ENCODE measurements at places on chromosomes 12 and 14.

- DNase-seq, result no peak
Measured at GRCh38 chr12:100473716-100474150, at the start of gene NR1H4. NR1H4 (plus strand) TSS chr12:100473866; CDS start chr12:100493324, 19,458 bp downstream.

GRCh38 chr12:66776974-66777373 is 98.1 kb upstream of the GRIP1 start:
- DNase-seq, result no peak

DNA sequence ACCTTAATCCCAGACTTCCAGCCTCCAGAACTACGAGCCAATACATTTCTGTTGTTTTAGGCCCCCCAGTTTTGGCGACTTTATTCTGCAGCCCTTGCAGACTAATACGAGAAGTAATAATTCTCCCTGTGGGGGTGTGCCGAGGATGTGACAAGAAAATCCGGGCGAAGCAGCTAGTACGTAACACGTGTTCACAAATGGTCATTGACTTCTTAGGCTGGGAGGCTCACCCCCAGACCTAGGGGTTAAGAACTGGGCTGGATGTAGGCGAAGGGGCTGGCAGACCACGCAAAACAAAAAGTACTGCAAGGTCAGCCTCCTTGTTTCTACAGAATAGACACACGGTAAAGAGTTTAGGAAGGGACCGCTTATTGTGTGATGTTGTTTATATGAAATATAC is 69.8 kb upstream of the ESRRB start:
- DNase-seq, result no peak

DNA sequence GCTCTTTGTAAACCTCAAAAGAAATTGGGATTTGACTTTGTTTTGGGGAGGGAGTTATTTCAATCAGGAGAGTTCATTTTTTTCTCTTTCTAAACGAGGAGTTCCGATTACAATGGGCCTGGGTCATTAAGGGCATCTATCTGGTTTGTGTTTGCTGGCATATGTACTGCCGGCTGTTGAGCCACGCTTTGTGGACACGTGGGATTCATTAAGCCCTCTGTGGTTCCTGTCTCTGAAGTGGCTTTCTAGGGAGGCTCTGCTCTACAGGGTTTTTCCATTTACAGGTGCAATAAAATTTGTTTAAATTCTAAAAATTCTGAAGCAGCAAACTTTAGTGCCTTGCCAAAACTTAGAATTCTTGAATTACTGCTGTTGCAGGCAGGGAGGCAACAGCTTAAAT is 57.9 kb downstream of the GNS start:
- no peak for DNase-seq

GRCh38 chr12:65875640-65876071 is 51.4 kb downstream of the HMGA2 start:
- no peak for DNase-seq

- DNase-seq, result no peak
Measured at GRCh38 chr14:91142214-91142668, 28.4 kb downstream of the DGLUCY start.

- DNase-seq, result no peak
Measured at GRCh38 chr14:21768116-21768874, 94.7 kb upstream of the OR4E1 start.

- DNase-seq, result no peak
Measured at GRCh38 chr12:116924558-116925453, 14.1 kb downstream of the FBXW8 start.

DNA sequence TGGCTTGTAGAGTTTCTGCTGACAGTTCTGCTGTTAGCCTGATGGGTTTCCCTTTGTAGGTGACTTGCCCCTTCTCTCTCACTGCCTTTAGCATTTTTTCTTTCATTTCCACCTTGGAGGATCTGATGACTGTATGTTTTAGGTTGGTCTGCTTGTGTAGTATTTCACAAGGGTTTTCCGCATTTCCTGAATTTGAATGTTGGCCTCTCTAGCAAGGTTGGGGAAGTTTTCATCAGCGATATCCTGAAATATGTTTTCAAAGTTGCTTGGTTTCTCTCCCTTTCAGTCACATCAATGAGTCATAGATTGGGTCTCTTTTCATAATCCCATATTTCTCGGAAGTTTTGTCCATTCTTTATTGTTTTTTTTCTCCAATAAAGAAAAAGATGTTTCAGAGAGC is 11.4 kb downstream of the NOPCHAP1 start:
- no peak for DNase-seq

DNA sequence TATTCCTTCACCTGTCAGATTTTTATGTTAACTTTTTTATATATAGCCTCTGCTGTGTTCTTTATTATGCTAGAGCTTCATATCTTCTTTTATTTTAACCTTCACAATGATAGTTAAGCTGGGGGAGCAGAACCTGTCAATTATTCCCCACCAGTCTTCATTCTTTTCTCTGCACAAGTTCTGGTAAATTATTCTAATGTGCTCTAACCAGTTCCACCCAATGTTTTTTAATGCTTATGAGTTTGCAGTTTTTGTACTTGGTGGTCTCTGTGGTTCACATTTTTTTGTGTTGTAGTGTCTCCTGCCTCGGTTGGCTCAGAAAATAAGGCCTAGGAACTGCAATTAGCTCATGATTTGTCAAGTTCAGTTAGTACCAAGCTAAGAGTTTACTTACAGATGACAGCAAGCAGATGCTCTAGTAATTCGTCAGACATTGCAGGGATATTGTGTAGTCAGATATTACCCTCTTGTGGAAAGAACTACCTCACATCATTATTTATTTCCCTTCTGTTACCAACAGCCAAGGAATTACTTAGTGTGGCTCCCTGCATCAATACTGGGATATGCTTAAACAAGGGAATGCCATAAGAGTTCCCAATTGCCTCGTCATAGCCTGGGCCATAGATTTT is 14.5 kb downstream of the DYRK2 start:
- no peak for DNase-seq

DNA sequence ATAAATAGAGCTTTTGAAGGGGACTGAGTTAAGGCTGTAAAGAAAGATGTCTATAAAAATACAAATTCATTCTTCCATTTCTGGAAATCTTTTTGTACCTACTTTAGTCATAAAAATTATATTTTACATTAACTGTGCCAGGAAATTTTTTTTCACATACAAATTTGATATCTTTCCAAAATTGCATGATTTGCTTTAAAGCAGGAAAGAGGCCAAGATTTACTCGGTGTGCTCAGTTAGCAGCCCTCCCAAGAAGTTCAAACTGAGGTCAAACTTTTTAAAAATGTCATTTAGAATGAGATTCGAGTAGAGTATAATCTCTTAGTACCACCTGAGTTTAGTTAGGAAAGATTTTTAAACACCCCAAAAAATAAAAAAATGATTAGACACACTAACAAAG is 173.2 kb upstream of the GRIP1 start:
- no peak for DNase-seq

DNA sequence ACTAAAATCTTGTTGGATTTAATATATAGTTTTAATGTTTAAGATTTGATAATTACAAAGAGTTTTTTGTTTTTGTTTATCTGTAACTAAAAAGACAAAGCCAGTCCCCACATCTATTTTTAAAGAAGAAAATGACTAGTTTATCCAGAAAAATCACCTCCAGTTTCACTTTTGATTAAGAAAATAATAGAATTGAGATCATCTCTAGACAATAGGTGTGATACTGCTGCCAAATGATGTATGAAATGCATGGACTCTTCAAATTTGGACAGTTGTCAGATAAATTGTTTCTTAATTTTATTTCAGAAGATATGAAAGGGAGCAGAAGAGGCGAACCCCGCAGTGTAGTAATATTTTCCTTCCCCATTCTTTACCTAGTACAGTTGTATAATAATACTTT is 20.0 kb downstream of the PCNX4 start:
- no peak for DNase-seq

GRCh38 chr14:73026243-73026844 is 562 bp downstream of the ZFYVE1 start:
- no peak for DNase-seq

DNA sequence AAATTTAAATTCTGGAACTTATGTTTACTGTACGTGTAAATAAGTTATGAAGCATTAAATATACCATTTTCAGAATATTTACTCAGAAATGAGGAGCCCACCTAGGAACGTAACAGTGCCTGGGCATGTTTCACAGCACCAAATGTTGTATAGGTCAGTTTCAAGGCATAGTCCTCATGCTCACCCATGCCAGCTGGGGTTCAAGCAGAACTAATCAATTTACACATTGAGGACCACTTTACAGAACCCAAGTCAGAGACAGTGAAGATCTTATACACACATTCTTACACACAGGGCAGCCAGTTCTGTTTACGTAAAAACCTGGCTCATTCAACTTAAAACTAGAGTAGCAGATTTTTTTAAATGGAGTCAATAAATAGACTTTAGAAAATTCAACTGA is 2.0 kb downstream of the KICS2 start:
- no peak for DNase-seq

- no peak for DNase-seq
Measured at GRCh38 chr12:54678131-54678530, 30.0 kb upstream of the DCD start.

GRCh38 chr12:108965886-108966285 is 55.0 kb downstream of the SVOP start:
- DNase-seq, result no peak

DNA sequence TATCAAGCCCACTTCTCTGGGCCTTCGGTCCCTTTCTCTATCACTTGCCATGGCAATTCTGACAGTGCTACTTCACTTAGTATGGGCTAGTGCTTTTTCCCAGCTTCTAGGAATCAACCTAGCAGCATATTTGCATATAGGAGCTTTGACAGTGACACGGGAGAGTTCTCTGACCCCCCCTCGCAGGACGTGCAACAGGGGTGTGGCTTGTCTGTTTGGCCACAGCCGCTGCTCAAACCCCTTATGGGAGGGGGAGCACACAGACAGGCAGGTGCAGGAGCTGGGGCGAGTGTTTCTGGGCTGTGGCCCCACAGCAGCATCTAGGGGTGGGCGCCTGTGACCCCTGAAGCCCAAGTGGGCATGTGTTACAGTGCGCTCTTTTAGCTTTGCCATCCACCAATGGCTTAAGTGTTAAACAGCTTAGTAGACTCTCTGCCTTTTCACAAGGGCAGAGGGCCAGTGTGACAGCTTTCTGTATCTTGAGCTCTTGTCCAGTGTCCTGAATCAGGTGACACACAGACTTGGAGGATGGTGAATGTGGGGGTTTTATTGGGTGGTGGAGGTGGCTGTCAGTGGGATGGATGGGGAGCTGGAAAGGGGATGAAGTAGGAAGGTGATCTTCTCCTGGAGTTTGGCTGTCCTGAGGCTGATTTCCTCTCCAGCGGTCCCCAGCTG is 229.3 kb downstream of the PCNX1 start:
- no peak for DNase-seq

- no peak for DNase-seq
Measured at GRCh38 chr14:25103271-25103670, 53.3 kb upstream of the STXBP6 start.

- no peak for DNase-seq
Measured at GRCh38 chr12:113891167-113891692, 74.9 kb downstream of the RBM19 start.

GRCh38 chr12:109594556-109595317 is 21.1 kb downstream of the MVK start:
- DNase-seq, result no peak

DNA sequence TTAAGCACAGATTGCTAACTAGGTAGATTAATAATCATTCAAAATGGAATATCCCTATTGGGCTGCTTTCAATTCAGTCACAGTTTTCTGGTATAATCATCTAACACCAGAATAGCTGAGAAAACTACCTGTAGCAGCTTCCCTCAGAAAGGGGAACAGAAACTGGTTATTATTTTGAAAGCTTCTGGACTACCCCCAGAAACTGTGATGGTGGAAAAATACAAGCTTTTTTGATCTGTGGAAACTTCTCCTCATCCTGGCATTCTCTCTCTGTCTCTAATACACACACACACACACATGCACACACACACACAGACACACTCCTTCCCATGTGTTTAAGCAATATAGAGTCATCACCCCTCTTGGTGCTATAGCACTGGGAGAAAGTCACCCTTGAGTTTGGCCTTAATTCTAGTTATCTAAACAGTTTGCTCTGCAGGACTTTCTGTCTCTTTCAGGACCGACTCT is 251.5 kb upstream of the LMO3 start:
- DNase-seq, result no peak

DNA sequence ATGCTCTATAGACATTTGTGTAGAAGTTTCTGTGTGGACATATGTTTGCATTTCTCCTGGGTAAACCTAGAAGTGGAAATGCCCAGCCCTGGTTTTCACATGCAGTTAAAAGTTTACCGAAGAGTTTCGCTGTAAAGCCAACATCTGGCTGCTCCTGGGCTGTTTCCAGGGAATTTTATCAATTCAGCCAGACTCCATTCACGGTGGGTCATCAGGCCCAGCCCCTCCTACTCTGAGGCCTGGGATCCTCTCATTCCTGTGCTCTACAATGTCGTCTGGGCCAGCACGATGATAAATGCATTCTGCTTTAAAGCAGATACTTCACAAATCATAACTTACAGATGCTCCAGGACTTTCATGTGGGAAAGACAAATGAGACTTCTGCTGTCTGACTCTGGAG is 7.1 kb downstream of the NUAK1 start:
- DNase-seq, result no peak

DNA sequence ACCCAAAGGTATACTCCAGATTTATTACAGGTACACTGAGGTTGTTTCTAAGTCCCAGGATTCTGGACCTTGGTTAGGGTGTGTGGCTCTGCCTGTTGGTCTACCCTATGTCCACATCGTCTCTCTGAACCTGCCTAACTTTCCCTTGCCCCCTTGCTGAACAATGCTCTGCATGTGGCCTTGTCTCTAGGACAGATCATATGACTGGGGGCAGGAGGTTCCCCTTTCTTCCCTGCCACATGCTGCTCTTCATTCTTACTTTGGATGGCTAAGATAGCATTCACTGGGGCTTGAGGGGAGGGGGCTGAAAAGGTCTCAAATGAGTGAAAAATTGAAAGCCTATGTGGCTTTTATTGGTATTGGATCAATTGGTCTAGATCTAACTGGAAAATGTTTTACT is 49.2 kb downstream of the MBIP start:
- DNase-seq, result no peak
